ENCODE measurements at places on chromosomes 7 and 10.
A peak's percentile ranks its signal among the peaks of the same experiment; 100 is the strongest.

DNA sequence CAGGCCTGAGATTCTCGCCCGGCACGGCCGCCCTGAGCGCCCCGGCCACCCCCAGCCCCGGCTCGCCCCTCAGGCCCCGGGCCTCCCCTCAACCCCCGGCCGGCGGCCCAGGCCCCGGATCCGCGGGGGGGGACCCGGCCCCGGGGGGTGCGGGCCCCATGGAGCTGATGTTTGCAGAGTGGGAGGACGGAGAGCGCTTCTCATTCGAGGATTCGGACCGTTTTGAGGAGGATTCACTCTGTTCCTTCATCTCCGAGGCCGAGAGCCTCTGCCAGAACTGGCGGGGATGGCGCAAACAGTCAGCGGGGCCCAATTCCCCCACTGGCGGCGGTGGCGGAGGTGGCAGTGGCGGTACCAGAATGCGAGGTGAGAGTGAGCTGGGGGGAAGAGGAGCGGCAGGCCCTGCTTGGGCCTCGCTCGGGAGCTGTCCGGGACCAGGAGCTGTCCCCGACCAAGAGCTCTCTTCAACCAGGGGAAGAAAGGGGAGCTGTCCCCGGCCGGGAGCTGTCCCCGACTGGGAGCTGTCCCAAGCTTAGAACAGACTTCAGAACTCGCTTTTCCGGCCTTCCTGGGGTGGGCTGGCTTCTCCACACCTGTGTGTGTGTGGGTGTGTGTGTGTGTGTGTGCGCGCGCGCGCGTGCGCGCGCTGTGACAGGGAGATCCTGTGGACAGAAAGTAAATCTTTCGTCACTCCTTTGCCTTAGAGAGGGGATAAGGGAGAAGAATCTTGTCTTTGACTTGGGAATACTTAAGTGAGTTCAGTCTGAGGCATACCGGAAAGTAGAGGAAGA is 510 bp downstream of the ZSWIM8 start:
- DNase-seq, result peak; percentile 45

- DNase-seq, result peak; percentile 84
Observed at GRCh38 chr7:98841179-98841997, 28.4 kb downstream of the TMEM130 start.

- DNase-seq, result no peak
Observed at GRCh38 chr7:15085366-15085765, 182.8 kb upstream of the DGKB start.

DNA sequence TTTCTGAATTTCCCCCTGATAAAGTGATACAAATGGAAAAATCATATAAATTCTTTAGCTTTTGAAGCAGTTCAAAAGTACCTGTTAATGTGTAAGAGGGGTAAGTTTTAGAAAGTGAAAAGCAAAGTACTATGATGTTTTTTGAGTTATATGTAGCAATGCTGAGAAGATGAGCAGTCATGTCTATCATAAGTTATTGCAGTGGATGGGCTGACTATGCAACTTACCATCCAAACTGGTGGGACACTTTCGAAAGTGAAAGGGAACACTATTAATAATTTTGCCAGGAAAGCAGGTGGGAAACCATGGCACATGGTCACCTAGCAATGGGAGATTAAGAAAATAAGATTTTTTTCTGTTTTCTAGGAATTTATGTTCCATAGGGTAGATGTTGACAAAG is 4.1 kb downstream of the MINPP1 start:
- DNase-seq, result no peak

GRCh38 chr10:36559412-36560400 is 565.7 kb upstream of the ANKRD30A start:
- peak; percentile 66 for DNase-seq

GRCh38 chr10:17599089-17599488 is 18.1 kb downstream of the HACD1 start:
- DNase-seq, result peak; percentile 42

- no peak for DNase-seq
Observed at GRCh38 chr7:4085937-4086691, 596.0 kb upstream of the FOXK1 start.

- peak; percentile 60 for DNase-seq
Observed at GRCh38 chr7:129210256-129210988, 14.4 kb upstream of the AHCYL2 start.

DNA sequence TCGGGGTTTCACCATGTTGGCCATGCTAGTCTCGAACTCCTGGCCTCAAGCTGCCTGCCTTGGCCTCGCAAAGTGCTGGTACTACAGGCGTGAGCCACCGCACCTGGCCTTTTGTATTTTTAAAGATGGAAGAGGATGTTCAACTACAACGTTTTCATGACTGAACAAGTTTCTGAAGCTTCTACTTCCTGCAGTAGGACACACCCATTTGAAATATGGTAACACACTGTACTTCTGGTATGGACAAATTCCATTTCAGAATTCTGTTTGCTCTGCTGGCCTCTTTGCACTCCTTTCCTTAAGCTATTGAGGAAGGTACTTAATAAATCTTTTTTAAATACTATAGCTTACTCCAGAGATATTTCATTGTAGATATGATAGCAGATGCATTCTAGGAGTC is 10.9 kb upstream of the CDK1 start:
- no peak for DNase-seq

- no peak for DNase-seq
Observed at GRCh38 chr10:386771-387592, 251.7 kb downstream of the ZMYND11 start.

DNA sequence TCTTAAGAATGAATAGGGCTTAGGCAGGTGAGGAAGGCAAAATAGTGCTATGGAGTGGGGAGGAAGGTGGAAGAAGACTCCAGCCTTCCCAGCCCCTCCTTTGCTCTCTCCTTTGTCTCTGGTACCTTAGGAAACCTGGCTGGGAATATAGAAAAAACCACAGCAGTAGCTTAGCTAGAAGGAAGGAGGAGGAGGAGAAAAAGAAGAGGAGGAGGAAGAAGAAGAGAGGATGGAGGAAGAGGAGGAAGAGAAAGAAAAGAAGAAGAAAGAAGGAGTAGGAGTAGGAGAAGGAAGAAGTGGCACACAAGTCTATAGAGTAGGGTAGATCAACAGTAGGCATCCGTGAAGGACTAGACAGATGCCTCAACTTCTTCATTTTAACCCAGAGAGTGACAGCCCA is 36.5 kb upstream of the FAM180A start:
- DNase-seq, result no peak

DNA sequence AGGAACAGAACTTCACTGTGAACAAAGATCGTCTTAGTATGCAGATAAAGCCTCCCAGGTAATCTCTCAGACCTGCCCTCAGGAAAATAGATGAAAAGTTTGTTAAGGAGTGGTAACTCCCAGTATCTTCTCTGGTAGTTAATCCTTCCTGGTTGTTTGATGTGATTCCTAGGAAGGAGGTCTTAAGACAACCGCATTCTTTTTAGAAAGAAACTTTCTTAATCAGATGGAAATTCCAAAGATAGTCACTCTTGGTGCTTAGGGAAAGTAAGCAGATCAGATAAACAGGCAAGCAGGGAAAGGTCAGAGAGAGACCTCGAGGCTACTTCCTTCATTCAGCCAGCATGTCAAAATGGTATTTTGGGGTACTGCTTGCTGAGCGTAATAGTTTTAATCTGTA is 30.5 kb upstream of the ARMC3 start:
- no peak for DNase-seq

- no peak for DNase-seq
Observed at GRCh38 chr7:84159435-84159834, 35.2 kb downstream of the SEMA3A start.

DNA sequence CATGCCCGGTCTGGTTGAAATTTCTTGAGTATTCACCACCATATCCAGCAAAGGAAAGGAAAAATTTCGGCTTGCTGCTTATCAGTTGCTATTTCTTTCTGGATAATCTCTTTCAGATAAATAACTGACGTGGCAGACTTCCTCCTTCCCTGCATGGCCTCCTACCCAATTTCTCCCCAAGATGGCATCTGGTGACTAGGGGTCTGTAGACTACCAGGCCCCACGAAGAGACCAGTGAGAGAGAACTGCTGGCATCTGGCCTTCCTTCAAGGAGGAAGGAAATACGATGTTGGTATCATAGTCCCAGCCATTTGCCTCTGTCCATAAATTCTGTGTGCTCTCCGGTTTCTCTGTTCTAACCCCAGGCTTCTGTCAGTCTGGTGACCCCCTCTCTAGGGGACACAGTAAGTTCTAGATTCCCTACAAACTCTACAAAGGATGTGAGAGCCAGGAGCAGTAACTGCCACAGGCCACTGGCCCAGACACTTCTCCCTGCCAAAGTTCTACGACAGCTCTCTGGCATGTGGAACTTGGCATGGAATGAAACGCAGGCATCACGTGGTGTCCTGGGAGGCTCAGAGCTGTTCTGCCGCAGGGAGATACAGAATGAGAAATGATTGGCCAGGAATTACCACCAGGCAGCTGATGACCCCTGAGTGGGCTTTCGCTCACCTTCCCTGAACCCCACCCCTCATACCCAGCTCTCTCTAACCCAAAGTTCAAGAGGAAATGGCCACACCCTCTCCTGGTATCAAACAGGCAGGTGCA is 30.0 kb upstream of the MSRB2 start:
- DNase-seq, result peak; percentile 86
